ENCODE measurements at places on chromosomes 13 and 19.

DNA sequence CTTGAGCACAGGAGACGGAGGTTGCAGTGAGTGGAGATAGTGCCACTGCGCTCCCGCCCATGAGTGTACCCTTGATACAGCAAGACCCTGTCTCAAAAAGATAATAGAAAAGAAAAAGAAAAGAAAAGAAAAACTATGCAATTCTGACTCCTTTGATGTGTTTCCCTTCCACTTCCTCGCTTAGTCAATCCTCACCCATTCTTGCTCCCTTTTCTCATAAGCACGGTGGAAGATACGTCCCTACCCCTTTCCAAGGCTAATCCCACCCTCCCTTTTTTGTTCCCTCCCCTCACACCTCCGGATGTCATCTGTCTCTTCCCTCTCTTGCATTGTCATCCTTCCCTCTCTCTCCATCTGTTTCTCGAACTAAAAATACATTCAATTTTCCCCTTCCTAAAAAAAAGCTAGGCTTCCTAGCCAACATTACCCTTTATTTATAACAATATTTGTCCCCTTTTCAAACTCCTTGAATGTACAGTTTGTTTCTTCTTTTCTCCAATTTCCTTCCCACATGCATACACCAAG lies 40.5 kb upstream of the ITM2B start:
- no peaks in the 10 kb centered on the region for H3K36me3 ChIP-seq
- H3K27me3 ChIP-seq = no peaks in the 10 kb centered on the region
- DNase-seq = no peak

- DNase-seq = no peak
- H3K36me3 ChIP-seq = no peaks in the 10 kb centered on the region
- H3K27me3 ChIP-seq = no peaks in the 10 kb centered on the region
- no peak overlapping the region for H3K4me3 ChIP-seq
These were observed 272.8 kb downstream of the COG6 start for GRCh38 chr13:39928261-39928660.

- H3K4me1 ChIP-seq = peaks cover 18% of the 10 kb centered on the region
- DNase-seq = no peak
- H3K36me3 ChIP-seq = no peaks in the 10 kb centered on the region
- H3K4me3 ChIP-seq = no peak overlapping the region
These were observed 1.3 kb upstream of the TGFB1 start for GRCh38 chr19:41355035-41355434.

DNA sequence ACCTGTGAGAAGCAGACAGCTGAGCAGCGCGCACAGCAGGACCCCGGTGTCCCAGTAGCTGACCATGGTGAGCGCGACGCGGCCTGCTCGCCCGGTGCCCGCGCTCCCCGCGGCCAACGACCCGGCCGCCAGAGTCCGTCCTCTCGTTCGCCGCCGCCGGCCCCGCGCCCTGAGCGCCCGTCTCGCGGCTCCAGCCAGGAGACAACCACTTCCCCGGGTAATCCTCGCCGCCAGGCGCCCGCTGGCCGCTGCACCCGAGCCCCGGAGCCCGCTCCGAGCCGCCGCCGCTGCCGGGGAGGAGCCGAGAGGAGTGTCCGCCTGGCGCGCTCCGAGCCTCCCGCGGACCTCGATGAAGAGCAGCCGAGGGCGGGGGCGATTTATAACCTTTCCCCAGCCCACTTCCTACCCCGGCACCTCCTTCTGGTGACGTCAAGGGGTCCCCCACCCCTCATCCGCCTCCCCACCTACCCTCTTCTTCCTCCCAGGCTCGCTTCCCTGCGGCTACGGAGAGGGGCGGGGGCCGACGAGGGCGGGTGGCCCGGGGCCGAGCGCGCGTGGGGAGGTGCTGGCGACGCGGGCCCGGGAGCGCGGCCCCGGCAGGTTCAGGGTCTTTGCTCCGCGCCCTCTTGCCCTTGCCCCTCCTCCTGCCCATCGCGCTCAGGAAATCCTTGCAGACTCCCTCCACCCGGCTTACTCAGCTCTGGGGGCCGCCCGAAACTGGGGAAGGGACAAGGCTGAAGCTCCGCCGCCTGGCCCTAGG lies at the start of gene FLT1:
Gene FLT1 (minus strand): TSS at position 351 of the 760 bp plus-strand sequence. CDS start 285 bp downstream, at position 66.
- peaks cover 22% of the 10 kb centered on the region for H3K27me3 ChIP-seq
- peaks cover 10% of the 10 kb centered on the region for H3K4me1 ChIP-seq
- no peaks in the 10 kb centered on the region for H3K36me3 ChIP-seq
- H3K4me3 ChIP-seq = peak within 1 kb of the TSS; percentile 44
- H3K27ac ChIP-seq = no peak within 1 kb of the TSS

GRCh38 chr19:46076031-46076880 lies 35.5 kb upstream of the IGFL4 start:
- H3K36me3 ChIP-seq = no peaks in the 10 kb centered on the region
- H3K27ac ChIP-seq = no peak overlapping the region
- no peak for DNase-seq
- H3K27me3 ChIP-seq = peaks cover 18% of the 10 kb centered on the region
- H3K4me1 ChIP-seq = peaks cover 5% of the 10 kb centered on the region

DNA sequence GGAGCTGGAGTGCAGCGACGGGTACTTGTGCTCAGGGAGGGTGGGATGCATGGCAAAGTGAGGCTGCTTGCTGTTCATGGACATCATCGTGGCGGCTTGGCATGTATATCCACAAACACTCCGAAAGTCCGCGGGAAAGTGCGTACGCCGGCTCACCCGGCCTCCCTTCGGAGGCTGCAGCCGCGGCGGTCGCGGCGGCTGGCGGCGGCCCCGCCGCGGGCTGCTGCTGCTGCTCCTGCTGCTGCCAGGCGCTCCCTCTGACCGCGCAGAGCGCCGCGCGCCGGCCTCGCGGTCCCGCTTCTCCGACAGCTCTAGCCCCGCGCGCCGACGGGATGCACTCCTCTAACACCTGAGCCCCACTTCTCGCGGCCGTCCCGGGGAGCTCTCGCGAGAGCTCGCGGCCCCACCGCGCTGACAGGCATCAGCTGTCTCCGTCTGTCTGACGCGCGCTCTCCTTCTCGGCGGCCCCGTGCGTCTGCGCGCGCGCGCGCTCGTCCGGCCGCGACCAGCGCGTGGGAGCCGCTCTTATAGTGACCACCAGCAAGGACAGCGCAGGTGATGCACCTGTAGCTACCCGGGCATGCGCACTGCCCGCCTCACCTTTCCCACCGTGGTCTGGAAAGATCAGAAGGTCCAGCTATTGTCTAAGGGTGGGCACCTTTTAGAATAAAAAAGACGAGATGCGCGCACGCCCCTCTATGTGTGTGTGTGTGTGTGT lies at the start of gene POU4F1:
Gene POU4F1 (minus strand): TSS at position 313 of the 718 bp plus-strand sequence. CDS start 226 bp downstream, at position 87.
- no peak within 1 kb of the TSS for H3K27ac ChIP-seq
- peak; percentile 32 for DNase-seq
- no peaks in the 10 kb centered on the region for H3K36me3 ChIP-seq

- H3K4me1 ChIP-seq = no peaks in the 10 kb centered on the region
- H3K27ac ChIP-seq = no peak overlapping the region
- no peaks in the 10 kb centered on the region for H3K36me3 ChIP-seq
- H3K27me3 ChIP-seq = no peaks in the 10 kb centered on the region
- no peak overlapping the region for H3K4me3 ChIP-seq
These were observed 8.2 kb upstream of the LRCH1 start for GRCh38 chr13:46544811-46545210.

DNA sequence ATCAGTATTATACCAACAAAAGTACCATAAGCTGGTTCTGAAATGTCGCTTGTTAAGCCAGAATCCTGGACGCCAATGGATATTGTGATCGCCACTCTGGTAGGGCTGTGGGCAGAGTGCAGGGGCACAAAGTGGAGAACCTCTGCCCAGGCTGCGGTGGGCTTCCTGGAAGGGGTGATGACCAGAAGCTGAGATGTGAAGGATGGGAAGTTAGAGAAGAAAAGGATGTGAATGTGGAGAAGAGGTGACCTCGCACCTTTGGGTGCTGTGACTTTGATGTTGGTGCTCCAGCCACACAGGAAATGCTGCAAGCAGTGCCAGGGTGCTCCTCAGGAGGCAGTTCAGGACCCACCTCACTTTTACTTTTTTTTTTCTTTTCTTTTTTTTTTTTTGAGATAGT lies 207.9 kb upstream of the MAB21L1 start:
- H3K27ac ChIP-seq = no peak overlapping the region
- H3K4me1 ChIP-seq = no peaks in the 10 kb centered on the region
- H3K4me3 ChIP-seq = no peak overlapping the region

- H3K27me3 ChIP-seq = no peaks in the 10 kb centered on the region
- DNase-seq = no peak
- no peaks in the 10 kb centered on the region for H3K4me1 ChIP-seq
- no peak overlapping the region for H3K4me3 ChIP-seq
- no peaks in the 10 kb centered on the region for H3K36me3 ChIP-seq
These were observed 517.4 kb downstream of the GPC6 start for GRCh38 chr13:93744033-93744432.

DNA sequence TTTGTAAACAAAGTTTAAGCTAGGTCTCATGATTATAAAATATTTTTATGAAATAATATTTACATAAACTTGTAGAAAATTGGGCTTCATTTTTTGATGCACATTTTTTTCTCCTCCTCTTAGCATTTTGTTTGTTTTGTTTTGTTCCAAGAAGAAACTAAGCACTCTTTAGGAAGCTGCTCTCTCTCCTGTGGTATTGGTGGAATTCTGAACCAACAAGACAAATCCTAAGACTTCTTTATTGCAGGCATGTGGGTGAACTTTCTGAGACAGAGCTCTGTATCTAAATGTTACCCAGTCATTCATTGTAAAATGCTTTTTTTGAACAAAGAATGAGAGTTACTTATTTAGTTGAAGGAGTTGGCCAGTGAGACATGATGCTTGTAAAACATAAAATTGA lies 39.3 kb downstream of the LMO7 start:
- H3K27me3 ChIP-seq = no peaks in the 10 kb centered on the region
- no peak overlapping the region for H3K27ac ChIP-seq
- H3K4me1 ChIP-seq = peaks cover 7% of the 10 kb centered on the region
- H3K4me3 ChIP-seq = no peak overlapping the region

GRCh38 chr13:88919970-88920628 lies 1248.9 kb downstream of the SLITRK5 start:
- H3K4me1 ChIP-seq = no peaks in the 10 kb centered on the region
- no peak overlapping the region for H3K4me3 ChIP-seq
- H3K27ac ChIP-seq = no peak overlapping the region
- H3K27me3 ChIP-seq = no peaks in the 10 kb centered on the region

DNA sequence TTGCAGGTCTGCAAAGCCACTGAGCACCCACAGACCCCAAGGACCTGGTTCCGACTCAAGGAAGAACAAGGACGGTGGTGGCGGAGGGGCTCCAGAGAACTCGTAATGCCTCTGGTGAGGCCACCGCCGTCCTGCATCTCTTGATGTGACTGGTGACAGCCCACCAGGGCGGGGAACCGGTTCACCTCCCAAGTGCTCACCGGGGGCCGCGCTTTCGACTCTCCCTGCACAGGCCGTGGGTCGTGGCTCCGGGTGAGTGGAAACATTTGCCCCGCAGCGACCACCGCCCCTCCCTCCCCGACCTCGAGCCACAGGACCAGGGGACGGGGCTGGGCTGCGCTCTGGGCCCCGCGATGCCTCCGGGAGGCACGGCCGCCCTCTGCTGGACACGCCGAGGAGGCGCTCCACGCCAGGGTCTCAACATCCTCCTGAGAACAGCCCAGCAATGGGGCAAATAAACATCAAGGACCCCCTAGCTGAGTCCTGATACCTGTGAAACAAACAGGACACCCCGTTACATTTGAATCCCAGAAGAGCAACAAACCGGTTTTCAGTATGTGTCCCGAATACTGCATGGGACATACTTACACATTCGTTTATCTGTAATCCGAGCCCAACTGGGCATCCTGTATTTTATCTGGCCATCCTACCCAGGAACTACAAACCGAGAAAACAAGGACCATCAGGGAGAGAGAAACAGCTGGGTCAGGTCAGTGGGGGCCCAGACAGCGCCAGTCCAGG lies 3.9 kb upstream of the PLPP2 start:
- H3K4me3 ChIP-seq = no peak overlapping the region
- no peaks in the 10 kb centered on the region for H3K27me3 ChIP-seq

DNA sequence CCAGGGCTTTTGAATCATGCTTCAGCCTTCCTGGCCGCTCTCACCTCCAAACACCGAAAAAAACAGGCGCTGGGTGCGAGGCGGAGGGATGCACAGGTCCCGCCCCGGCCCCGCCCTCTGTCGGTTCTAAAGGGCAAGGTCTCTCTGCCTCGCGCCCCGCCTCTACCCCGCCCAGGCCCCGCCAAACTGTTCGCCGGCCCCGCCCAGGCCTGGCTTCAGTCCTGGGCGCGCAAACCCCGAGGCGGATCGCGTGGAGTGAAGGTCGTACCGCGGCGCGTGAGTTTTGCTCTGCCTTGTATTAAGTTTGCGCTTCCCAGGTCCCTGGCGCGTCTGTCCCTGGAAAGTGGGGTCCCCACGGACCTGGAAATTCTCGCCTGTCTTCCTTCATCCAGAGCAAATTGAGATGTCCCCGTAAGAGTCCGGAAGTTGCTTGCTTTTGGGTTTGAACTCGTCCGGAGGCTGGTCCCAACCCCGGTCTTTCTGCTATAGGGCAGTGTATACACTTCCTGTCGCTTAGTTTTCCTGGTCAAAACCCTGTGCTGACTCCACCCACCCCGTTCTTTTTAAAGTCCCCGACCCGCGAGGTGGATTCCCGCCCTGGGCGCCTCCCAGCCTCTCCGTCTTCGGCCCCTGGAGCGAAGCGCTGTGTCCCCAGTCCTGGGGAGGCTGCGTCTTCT lies 8.4 kb downstream of the ZNF808 start:
- DNase-seq = peak; percentile 94
- no peaks in the 10 kb centered on the region for H3K27me3 ChIP-seq
- H3K36me3 ChIP-seq = no peaks in the 10 kb centered on the region
- peak overlapping the region; percentile 44 for H3K4me3 ChIP-seq
- peaks cover 25% of the 10 kb centered on the region for H3K4me1 ChIP-seq
- H3K27ac ChIP-seq = peak overlapping the region; percentile 74

DNA sequence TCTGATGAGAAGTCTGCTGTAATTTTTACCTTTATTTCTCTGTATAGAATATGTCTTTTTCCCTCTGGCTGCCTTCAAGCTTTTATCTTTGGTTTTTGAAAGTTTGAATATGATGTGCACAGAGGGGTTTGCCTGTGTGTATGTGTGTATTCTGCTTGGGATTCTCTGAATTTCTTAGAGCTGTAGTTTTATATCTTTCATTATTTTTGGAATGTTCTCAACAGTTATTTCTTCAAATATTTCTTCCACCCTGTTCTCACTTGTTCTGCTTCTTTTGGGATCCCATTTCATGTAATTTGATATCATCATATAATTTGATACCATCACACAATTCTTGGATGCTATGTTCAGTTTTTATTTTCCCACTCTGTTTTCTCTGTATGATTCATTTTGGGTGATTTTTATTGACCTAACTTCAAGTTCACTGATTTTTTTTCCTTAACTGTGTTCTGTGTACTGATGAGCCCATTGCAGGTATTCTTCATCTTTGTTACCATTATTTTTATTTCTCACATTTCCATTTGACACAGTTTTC lies 7.5 kb downstream of the COG3 start:
- H3K27me3 ChIP-seq = no peaks in the 10 kb centered on the region
- H3K4me1 ChIP-seq = peaks cover 11% of the 10 kb centered on the region
- no peak for DNase-seq
- no peak overlapping the region for H3K4me3 ChIP-seq
- H3K36me3 ChIP-seq = no peaks in the 10 kb centered on the region

DNA sequence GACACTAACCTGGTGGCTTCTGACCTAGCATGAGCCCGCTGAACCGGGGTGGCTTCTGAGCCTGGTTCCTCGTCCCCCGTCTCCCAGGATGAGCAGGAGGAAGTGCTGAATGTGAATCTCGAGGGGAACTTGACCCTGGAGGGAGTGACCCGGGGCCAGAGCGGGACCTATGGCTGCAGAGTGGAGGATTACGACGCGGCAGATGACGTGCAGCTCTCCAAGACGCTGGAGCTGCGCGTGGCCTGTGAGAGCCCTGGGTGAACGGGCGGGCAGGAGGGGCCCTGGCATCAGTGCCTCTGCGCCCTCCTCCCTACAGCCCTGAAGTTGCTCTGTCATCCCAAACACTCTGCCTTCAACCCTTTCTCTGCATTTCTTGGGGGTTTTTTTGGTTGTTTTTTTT lies 5.6 kb downstream of the BCAM start:
- H3K27ac ChIP-seq = no peak overlapping the region
- H3K27me3 ChIP-seq = no peaks in the 10 kb centered on the region
- peaks cover 19% of the 10 kb centered on the region for H3K4me1 ChIP-seq
- H3K36me3 ChIP-seq = peaks cover 19% of the 10 kb centered on the region

All from thyroid gland (tissue), 4 donors.